ENCODE measurements at places on chromosomes 7 and 10.

- no peak for DNase-seq
These were observed 125.7 kb downstream of the PRPF18 start for GRCh38 chr10:13712476-13712836.

- DNase-seq, result no peak
These were observed 2.8 kb downstream of the EEPD1 start for GRCh38 chr7:36155811-36156361.

GRCh38 chr10:63382066-63382465 is 83.7 kb downstream of the JMJD1C start:
- DNase-seq, result no peak

GRCh38 chr7:157009170-157009777 is 1.2 kb downstream of the MNX1 start:
- no peak for DNase-seq

GRCh38 chr7:115293628-115294240 is 371.8 kb downstream of the MDFIC start:
- DNase-seq, result no peak

GRCh38 chr7:104225451-104225850 is 17.6 kb upstream of the ORC5 start:
- DNase-seq, result no peak

- DNase-seq, result no peak
These were observed 458.5 kb downstream of the GPAM start for GRCh38 chr10:111725050-111725449.

DNA sequence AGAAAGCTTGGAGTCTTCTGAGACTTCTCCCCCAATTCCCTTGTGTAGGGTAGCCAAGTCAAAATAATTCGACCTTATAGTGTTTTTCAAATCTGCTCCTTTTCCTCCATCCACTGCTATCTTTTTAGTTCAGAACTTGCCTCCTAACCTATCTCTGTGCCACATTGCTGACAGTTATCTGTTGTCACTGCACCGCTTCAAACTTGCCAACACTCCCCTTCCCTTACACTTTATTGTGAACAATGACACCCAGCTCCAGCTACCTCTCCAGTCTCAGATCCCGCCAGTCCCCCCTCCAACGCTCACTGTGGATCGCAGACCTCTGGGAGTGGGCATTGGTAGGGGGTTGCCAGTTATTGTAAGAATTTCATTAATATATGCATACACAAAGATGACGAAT is 16.3 kb upstream of the HPS1 start:
- no peak for DNase-seq

- no peak for DNase-seq
These were observed 52.2 kb upstream of the INPP5A start for GRCh38 chr10:132485391-132485790.

DNA sequence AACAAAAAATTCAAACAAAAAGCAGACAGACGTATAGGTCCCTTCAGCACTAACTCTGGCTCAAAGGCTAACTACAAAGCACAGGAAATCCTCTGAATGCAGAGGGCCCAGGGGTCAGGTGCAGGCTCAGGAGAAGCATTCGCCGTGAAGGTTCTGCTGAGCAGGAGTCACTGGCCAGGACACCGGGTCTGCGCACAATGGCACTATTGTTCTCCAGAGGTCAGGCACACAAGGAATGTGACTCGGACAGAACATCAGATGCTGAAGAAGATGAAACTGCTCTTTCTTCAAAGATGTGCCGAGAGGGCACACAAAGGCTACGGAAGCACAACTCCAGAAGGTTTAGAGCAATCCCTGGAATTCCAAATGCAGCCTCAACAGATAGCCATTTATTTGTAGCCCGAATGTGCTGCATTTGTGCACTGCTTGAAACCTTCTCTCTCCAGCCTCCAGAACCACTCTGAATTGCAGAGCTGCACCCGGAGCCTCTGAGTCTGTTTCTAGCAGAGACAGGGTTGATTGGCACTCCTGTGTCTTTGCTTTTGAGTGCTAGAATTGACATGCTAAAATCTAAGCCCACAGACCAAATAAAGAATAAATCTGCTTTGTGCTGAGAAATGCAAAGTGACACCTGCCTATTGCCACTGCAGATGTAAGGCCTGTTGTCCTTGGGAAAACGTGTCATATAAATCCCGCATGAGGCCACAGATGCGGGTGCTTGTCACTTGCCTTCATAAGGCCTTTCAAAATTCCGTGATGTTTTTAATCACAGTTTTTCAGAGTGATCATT is 85.4 kb upstream of the AFAP1L2 start:
- DNase-seq, result no peak

- no peak for DNase-seq
These were observed 401.8 kb downstream of the ADRA2A start for GRCh38 chr10:111478651-111479050.

DNA sequence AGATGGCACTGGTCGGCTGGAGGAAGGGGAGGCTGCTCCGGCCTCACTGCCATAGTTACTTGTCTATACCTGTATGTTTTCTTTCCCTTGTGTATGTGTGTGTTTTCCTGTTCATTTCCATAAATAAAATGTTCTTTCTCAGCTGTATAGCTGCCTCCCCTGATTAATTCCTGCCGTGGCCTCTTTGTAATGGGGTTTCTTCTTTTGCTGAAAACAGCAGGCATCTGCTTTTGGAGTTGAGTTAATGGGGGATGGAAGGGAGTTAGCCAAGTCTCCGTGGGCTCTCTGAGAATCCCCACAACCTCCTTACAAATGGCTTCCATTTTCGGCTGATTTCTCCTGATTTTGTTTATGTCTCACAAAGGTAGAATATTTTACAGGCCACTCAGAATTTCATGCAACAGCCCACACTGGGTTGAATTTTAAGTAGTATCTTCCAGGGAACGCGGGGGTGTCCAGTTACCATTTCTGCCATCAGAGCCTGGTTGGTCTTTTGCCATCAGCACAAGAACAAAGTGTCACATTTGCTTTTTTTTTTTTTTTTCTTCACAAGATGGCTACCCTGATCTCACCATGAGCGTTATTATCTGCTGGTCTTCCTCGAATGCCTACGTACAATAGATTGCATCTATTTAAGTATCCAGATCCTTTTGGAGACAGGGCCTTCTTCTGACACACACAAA is 88.1 kb upstream of the NRP1 start:
- DNase-seq, result no peak

DNA sequence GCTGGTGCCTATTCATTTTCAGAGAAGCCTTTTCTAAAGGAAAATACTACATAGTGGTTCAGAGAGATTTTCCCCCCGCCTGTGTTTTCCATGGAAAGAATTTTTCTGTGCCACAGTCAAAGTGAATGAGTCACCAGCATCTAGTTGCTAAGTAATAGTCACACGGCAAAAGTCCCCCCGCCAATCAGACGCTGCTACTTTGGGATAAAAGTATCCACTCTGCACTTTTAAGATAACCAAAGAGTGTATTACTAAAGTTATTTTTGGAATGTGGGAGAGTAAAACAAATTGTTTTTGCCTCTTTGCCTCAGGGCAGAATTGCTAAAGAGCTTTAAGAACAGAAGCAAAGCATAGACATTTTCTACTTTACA is 23.5 kb downstream of the ABLIM1 start:
- DNase-seq, result no peak

GRCh38 chr10:1399431-1400100 is 337.8 kb downstream of the ADARB2 start:
- no peak for DNase-seq

GRCh38 chr10:31921031-31921430 is 7.6 kb downstream of the ARHGAP12 start:
- no peak for DNase-seq

DNA sequence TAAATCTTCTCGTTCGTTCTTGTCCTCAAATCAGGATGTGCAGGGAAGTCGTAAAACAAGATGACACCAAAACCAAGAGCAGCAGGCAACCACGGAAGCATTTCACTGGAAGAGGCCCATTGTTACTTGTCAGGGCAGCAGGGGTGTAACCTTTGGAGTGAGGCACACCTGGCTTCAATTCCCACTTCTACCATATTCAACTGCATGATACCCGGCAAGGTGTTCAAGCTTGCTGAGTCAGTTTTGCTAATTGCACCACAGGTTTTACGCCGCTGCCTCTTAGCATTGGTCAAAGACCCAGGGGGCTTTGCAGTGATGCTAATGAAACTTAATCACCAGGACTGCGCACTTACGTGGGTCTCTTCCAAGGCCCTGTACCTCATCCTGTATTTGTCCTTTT is 50.0 kb upstream of the PTER start:
- no peak for DNase-seq

GRCh38 chr7:40890088-40890692 is 755.4 kb downstream of the SUGCT start:
- DNase-seq, result no peak

GRCh38 chr7:94190599-94191061 is 186.5 kb upstream of the BET1 start:
- DNase-seq, result no peak

GRCh38 chr10:77297393-77297739 is 340.2 kb downstream of the KCNMA1 start:
- DNase-seq, result no peak

DNA sequence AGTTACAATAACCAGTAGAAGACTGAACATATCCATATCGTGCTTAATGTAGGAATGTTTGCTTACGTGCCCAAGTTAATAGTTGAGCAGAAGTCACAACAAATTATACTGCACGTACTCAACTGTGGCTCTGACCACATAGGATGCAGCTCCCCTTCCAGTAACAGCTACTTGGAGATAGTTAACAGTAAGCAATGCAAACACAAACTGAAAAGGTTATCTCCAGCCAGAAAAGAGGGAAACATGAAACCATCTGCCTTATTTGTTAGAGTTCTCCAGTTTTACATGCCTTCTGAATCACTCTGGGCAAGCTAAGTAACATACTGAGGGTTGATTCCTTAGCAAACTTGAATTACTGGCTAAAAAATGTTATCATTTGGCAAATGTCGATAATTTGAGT is 9.8 kb downstream of the DHX32 start:
- DNase-seq, result no peak

DNA sequence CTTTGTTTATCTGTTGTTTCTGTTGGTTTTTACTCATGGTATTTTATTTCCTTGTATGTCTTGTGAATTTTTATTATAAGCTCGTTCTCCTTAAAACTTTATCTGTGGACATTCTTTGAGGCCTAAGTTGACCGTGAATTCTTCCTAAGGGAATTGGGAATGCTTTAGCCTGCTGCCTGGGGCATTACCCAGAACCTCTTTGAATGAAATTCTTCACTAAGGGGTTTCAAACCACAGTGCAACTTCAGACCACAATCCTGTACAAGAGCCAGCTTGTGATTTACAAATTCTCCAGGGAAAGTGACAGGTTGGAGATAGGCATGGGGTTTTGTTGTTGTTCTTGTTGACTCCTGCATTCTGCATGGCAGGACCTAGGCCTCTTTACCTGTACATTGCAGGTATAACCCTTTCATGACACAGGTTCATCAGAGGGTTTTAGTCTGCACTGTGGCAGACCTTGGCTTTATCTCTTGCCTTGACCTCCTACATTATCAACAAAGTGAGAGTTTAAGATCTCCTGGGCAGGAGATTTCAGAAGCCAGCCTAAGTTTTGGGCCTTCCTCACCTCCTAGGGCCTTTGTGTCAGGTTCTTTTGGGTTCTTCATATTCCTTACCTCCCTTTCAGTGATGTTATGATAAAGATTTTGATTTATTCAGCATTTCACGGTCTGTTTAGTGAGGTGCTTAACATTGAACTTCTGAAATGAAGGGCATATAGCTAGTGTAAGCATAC is 70.2 kb downstream of the ABCC2 start:
- no peak for DNase-seq

- no peak for DNase-seq
These were observed 57.7 kb downstream of the TRUB1 start for GRCh38 chr10:114995468-114996247.

DNA sequence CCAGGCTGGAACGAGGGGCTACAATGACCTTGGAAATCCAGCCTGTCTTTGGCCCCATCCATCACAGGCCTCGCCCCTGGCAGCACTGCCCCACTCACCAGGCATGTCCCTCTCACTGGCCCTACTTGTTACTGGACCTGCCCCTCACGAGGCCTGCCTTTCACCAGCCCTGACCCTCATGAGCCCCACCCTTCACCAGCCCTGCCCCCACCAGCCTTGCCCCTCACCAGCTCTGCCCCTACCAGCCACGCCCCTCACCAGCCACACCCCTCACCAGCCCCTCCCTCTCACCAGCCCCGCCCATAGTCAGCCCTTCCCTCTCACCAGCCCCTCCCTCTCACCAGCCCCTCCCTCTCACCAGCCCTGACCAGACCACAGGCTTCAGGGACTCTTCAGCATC is 57.8 kb downstream of the COL26A1 start:
- no peak for DNase-seq

DNA sequence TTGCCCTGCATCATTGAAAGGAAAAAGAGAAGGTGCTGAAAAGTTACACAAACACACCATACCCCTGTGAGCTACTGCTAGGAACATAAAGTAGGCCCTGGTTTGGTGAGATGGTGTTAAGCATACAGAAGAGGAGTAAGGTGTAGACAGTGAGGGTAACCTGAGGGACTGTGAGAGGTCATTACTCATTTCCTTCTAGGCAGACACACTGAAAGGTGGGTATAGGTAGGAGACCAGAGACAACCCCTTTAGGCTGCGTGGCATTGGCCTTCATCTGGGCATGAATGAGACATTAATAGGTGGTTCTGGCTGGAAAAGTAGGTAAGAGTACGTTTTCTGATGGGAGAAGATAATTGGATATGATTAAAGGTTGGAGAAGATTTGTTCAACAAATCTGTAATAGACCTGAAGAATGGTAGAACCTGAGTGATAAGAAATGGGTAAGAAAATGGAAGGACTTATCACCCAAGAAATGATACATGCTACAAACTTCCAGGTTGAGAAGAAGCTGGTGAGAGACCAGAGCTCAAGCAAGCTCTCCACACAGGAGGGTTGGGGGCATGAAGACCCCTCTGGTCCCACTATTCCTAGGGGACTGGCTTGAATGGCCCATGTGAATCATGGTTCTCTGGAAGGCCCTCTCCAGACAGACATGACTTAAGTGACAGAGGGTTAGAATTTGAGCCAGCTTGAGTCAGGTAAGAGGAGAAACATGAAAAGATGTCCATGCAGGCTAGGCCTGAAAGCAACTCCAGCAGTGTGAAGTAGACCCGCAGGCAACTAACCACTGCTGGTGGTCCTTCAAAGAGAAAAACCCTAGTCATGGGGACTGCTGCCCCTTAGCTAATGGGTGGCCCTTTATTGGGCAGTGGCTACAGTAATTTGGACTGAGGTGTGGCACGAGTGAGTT is 3.8 kb downstream of the COMTD1 start:
- DNase-seq, result no peak

DNA sequence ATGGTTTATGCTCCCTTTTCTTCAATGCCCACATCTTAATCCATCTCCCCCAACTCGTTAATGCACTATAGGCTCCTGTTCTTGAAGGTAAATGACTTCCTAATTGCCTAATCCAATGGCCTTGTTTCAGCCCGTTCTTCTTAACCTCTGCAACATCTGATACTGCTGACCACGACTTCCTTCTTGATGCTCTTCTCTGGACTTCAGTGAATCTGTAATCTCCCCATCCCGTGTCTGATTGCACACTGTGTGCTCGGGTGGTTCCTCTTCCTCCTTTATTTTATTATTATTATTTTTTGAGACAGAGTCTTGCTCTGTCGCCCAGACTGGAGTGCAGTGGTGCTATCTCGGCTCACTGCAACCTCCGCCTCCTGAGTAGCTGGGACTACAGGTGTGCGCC is 58.9 kb downstream of the HIPK2 start:
- DNase-seq, result no peak

All from stimulated activated CD8-positive, alpha-beta memory T cell treated with anti-CD3 and anti-CD28 coated beads, Interleukin-7, amount 100 ng/mL, for 1 hour (primary cell).